ENCODE measurements at places on chromosomes 12 and 14. TPM values are rescaled to one million over a fixed set of nuclear protein-coding genes. Genes with fewer than 3 reads are reported as not detected.

Gene PFDN5
- polyA plus RNA-seq: 683 TPM

Gene FAM90A1
- 3.8 TPM for polyA plus RNA-seq

Gene RAD9B
- polyA plus RNA-seq: 1.4 TPM

DNA sequence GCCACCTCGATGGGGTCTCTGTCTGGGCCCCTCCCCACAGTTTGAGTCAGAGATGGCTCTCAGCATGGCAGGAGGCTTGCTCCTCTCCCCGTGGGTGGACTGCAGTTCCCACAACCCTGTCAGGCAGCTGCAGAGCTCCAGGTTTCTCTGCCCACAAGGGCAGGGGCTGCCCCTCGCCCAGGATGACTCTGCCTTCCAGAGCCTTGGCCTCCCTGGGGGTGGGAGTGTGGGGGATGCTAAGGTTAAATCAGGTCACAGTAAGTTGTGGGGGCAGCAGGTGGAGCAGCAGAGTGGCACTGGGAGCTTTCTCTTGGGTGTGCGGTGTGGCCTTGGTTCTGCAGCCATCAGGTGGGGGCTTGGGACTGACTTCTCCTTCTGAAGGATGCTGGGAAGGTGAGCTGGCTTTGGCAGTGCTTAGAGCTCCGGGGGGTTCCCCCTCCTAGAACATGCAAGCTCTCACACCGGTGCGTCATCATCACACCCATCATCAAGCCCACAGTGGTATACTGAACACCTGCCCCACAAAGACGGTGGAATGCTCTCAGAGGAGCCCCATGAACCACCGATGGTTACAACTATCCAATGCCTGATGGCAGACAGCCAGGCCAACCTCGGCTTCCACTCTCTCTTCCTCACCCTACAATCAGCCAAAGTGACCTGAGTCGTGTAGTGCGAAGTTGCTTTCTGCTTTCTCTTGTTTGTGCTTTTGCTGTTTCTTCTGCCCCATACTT is 39.7 kb downstream of the ERH start:
- no peak for DNase-seq

GRCh38 chr12:56031987-56032386 is 9.7 kb upstream of the RPS26 start:
- no peak for DNase-seq

- DNase-seq: no peak
Observed at GRCh38 chr14:95078867-95079266, 78.5 kb downstream of the DICER1 start.

DNA sequence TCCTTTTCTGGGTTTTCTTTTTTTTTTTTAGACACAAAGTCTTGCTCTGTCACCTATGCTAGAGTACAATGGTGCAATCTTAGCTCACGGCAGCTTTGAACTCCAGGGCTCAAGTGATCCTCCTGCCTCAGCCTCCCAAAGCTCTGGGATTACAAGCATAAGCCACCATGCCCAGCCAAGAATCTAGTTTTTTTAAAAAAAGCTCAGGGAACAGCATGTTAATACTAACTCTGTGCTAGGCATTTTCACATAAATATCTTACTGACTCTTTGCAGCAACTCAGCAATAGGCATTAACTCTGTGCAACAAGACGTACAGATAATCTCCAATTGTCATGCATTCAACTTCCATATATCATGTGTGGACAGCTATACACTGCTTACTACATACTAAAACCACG is 97.4 kb downstream of the LLPH start:
- DNase-seq: no peak

DNA sequence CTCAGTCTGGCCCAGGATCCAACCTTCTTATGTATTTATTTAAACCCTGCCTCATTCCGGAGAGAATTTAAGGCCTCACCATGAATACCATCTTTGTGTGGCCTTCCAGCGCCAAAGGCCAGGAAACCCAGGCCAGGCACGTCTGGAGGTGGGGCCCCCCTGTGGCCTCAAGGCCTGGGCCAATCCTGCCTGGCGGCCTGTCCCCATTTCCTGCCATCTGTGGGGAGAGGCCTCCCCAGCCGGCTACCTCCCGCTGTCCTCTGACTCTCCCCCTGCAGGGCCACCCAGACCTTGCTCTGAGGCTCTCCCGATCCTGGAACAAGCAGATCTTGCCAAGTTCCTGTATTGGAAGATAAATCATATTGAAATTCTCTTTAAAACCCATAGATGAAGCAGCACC is 37.4 kb upstream of the MEG3 start:
- no peak for DNase-seq

All from right lung (tissue), 10 donors.